ENCODE measurements at places on chromosomes 13 and 19.

- no peak for DNase-seq
Observed at GRCh38 chr13:46901721-46902120, 4.9 kb upstream of the HTR2A start.

DNA sequence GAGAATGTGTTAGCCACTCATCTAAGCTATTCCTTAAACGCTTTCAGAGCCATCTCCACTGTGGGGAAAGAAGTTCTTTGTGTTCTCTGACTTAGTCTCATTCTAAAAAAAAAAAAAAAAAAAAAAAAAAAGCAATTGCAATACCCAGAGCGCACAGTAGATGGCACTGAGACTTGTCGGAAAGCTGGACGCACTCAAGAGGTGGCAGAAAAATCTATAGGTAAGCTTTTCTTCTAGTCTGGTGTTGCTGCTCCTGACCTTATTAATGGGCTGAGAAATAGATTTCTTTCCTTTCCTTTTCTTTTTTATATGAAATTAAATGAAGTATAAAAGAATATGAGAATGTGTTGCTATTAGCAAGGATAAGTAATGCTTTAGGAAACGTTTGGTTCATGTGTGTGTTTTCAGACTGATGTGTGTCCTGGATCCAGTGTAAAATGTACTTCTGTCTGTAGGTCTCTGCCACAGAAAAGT, 4.7 kb upstream of the GJB2 start:
- DNase-seq = no peak

DNA sequence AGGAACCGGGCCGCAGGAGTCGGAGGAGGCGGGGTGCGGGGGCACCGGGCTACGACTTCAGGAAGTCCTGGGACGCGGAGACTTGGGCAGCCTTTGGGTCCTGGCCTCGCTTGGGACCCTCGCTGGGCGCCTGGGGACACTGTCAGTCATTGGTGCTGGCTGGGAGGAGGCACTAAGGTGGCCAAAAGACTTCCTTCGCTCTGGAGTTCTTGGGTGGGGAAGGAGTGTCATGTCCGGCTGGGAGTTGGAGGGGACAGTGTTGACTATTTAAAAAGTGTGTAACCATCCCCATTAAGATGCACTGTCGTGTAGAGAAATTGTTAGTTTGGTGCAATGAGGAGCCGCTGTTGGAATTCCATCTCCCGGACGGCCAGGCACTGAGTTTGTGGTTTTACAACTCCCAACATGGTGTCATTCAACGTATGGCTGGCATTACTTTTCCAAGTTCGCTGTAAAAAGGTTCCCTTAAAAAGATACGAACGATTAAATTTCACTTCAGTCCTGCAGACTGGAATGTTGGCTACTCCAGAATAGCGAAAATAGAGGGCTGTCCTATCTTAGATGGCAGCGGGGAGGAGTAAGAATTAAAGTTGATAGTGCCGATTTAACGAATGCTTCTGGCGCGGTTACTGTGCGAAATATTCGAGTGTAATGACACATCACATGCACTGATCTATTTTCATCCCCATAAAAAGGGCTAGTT, 776 bp downstream of the DNAJC3 start:
- no peak for DNase-seq

DNA sequence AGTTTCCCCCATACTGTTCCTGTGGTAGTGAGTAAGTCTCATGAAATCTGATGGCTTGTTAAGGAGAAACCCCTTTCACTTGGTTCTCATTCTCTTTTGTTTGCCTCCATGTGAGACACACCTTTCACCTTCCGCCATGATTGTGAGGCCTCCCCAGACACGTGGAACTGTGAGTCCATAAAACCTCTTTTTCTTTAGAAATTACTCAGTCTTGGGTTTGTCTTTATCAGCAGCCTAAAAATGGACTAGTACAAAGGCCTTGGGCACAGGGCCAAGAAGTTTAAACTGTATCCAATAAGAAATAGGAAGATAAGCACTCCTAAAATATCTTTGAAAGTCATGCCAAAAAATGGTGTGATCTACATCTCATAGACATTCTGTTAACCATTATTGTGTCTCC, 176.9 kb downstream of the TBC1D4 start:
- DNase-seq = no peak

- DNase-seq = no peak
Observed at GRCh38 chr13:95557013-95557412, 4.5 kb downstream of the CLDN10 start.

Data from nephron progenitor cell (in vitro differentiated cells).